ENCODE measurements at places on chromosomes 5 and 9.

- no peak for DNase-seq
These were observed 202.1 kb downstream of the DEPDC1B start for GRCh38 chr5:60497706-60498500.

DNA sequence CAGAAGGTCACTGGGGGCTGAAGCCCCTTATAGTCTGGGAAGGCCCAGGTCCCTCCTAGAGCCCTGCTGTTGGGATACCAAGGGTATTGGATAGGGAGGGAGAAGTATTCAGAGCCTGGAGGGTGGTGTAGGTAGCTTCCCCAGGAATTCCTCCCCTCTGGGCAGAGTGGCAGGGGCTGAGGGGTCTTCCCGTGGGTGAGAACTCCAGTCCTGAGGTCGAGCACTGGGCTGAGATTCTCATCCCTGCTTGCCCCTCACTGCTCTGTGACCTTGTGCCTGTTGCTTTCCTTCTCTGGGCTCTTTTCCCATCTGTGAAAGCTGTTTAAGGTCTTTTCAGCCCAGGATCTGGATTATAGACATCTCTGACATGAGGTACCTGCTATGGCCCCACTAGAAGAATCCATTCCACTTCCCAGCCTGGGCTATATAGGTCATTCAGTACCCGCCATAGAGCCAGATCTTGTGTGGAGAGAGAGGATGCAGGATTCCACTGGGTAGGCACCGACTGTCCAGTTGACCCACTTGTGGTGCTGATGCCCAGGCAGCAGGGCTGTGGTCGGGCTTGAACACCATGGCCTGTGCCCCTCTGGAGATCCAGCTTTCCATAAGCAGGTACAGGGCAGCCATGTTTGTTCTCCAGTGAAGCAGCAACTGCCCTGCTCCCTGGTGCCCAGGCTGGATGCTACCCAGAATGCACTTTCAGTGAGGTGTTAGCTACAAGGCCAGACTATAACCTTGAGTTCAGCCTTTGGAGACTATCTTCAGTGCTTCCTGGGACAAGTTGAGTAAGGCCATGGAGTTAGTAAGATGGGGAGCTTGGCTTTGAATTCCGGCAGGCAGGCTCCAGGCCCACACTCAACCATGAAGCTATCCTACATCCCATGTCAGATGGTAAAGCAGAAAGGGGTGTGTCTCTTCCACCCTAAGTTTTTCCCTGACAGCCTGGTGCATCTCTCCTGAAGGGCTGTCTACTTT is 60.1 kb downstream of the AMBP start:
- DNase-seq, result no peak

GRCh38 chr9:135877791-135878527 is 29.4 kb downstream of the CAMSAP1 start:
- no peak for DNase-seq

GRCh38 chr5:485946-486491 is 38.2 kb downstream of the SLC9A3 start:
- DNase-seq, result no peak

- no peak for DNase-seq
These were observed at the start of gene DOK3 for GRCh38 chr5:177509381-177509951. Gene DOK3 (minus strand): TSS chr5:177509826. CDS start chr5:177509540, 286 bp downstream.

DNA sequence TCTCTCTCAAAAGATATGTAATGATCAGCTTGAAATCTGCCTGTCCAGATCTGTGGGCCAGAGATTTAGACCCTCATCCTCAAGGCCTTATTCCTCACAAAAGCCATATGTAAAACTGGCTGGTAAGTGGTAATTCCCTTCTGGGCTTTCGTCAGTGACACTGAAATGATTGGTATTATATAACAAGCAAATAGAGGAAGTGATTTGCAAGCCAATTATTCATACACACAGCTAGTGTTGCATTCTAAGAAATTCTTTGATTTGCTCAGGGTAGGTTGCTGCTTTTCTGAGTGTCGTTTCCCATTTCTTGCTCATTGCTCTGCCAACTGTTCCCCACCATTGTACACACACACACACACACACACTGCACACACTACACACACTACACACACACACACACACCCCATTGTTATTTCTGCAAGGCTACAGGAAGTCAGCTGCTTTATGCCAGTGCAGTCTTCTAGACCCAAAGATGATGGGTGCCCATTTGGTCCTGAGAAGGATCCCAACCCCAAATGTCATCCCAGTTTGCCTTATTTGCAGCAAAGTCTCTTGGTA is 76.8 kb downstream of the PRLR start:
- no peak for DNase-seq

GRCh38 chr9:115675834-115676233 is 477.8 kb upstream of the PAPPA start:
- no peak for DNase-seq

DNA sequence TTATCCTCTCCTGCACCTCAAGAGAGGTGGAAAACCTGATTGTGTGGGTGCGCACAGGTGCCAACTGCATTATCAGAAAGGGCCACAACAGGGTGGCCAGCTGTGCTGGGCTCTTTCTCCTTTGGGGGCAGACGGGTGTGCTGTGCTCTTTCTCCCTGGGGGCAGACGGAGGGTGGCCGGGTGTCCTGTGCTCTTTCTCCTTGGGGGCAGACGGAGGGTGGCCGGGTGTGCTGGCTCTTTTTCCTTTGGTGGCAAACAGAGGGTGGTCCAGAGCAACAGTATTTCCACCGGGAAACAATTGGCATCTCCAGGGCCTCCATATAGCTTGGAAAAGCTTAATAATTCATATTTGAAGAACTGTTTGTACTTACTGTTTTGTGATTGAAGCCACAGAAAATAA is 6.8 kb downstream of the LMX1B start:
- no peak for DNase-seq

GRCh38 chr5:159156426-159157238 is 52.7 kb downstream of the RNF145 start:
- no peak for DNase-seq

- no peak for DNase-seq
These were observed 34.8 kb upstream of the HRH2 start for GRCh38 chr5:175623088-175623487.

DNA sequence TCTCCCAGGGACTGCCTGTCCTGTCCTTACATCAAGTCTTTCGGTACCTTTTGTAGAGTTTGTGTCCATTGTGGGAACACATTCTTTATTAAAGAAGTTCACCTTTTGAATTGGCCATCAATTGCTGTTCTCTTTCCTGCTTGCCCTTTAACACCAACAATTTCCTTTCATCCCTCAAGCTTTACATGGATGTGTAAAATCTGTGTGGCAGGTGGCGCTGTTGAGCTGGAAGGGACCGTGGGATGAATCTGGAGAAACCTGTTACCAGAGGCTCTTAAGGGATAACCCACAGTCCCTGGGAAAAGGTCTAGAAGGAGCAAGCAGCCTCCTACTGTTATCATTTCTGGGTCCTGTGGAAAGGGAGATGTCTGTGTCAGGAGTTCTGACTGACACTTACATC is 7.9 kb upstream of the ZFP62 start:
- peak; percentile 57 for DNase-seq

GRCh38 chr5:126600631-126601511 is at the start of gene PHAX:
Gene PHAX (plus strand): TSS chr5:126600947. CDS start chr5:126600963, 16 bp downstream.
- DNase-seq, result peak; percentile 52

- no peak for DNase-seq
These were observed 37.6 kb downstream of the SYK start for GRCh38 chr9:90839183-90839728.

GRCh38 chr9:132350861-132351315 is 3.9 kb downstream of the SETX start:
- DNase-seq, result no peak

- DNase-seq, result no peak
These were observed 3.9 kb downstream of the GCNT4 start for GRCh38 chr5:75048457-75048953.

DNA sequence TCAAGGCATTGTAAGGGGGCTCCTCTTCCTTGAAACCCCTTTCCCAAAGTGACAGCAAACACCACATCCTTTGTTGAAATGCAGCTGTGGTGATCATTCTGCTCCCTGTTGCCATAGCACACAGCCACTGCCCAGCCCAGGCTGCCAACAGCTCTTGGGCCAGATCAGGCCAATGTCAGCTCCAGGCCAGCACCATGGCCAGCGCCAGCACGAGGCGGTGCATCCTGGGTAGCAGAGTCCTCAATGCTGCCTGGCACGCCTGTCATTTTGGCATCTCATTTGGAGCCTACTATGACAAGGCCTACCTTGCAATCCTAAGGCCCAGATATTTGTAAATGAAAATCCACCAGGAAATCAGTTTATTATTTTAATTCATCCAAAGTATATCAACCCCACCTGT is 390.6 kb downstream of the DNAH5 start:
- DNase-seq, result no peak

- no peak for DNase-seq
These were observed 3.0 kb downstream of the GDNF start for GRCh38 chr5:37836592-37837413.

DNA sequence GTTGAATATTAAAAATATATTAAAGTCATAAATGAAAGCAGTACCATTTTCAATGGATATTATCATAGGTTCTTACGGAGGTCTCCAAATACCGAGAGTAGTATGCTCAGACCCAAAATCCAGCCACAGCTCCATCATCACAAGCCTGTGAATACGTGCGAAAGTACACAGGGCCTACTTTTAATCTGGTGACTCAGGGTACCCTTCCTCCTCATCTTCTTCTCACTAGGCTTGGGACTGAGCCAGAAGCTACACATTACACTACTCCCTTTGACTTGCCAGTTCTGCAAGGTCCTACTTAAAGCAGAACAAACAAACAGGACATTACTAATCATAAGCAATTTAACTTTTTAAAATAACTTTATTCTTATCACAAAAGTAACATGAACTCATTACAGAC is 7.6 kb upstream of the RIC1 start:
- no peak for DNase-seq

DNA sequence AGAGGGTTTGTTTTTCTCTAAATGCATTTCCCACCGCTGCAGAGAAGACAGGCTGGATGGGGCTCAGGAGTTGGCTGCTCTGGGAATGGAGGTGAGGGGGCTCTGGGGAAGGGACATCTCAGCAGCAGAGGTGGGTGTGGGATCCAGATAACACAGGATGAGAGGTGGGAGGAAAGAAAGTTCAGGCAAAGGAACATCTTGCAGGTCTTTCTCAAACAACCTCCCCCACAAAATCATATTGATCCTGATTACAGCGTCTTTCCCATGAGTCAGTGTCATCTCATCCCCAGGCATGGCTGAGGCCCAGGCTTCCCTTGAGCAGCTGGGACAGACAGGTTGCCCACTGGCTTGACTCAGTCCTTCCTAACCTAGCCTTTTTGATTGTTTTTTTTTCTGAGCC is 11.3 kb upstream of the ACSL6 start:
- no peak for DNase-seq

DNA sequence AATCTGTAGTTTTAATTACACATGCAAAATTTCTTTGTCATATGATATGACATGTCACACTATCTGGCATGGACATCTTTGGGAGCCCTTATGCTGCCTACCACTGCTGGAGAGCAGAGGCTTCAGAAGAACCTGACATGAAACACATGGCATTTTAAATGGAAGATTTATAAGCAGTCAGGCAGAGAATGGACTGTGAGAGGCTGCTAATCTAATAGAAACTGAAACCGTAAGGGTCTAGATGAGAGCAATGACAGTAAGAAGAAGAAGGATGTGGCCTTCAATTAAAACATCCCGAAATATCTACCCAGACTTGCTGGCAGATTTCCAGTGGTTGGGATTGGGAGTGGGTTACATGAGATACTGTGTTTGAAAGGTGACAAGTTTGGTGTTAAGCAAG is 149.8 kb downstream of the MACIR start:
- no peak for DNase-seq

DNA sequence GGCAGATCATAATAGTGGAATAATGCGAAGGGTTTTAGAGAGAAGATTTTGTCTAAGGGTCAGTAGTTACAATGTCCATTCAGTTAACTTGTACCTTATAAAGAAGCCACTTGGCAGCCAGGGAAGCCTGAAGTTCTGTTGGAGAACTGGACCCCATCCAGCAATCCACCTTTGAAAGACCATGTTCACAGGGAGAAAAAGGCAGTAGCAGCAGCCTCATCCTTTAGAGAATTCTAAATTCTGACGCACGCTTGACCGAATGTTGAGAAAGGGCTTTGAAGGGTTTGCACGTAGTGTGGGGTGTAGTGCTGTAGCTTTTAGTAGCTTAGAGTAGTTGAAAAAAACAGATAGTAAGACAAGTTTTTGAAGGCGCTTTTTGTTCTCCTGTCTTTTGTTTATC is 42.8 kb downstream of the MCCC2 start:
- no peak for DNase-seq

- no peak for DNase-seq
These were observed 94.8 kb downstream of the ARRDC3 start for GRCh38 chr5:91288118-91288916.

- no peak for DNase-seq
These were observed 6.4 kb upstream of the FCHO2 start for GRCh38 chr5:72949481-72949880.
